ENCODE measurements at places on chromosomes 4 and X. TPM values are rescaled to one million over a fixed set of nuclear protein-coding genes. Genes with fewer than 3 reads are reported as not detected.

The GUCY2F gene
- total RNA-seq = under 0.01 TPM

The RHOXF2 gene
- total RNA-seq = not detected

The SERTM2 gene
- total RNA-seq = 0.16 TPM

The PAGE5 gene
- total RNA-seq = not detected

The RTL9 gene
- total RNA-seq = 0.16 TPM

The NRK gene
- 0.31 TPM for total RNA-seq

The IL1RAPL1 gene
- 17.0 TPM for total RNA-seq

The ALPK1 gene
- total RNA-seq = 7.3 TPM

The CDX4 gene
- total RNA-seq = not detected

The MUC7 gene
- total RNA-seq = not detected

The KCND1 gene
- total RNA-seq = 1.1 TPM

The ZAR1 gene
- not detected for total RNA-seq

The RPA4 gene
- total RNA-seq = 2.0 TPM

The MAGEA11 gene
- total RNA-seq = not detected

The CRMP1 gene
- 555 TPM for total RNA-seq

The DCAF12L2 gene
- total RNA-seq = 9.0 TPM

The ARHGAP10 gene
- 1.7 TPM for total RNA-seq

The KIAA1210 gene
- under 0.01 TPM for total RNA-seq

The TSC22D3 gene
- total RNA-seq = 39.6 TPM

The RASL11B gene
- total RNA-seq = 31.7 TPM

The STOX2 gene
- total RNA-seq = 42.3 TPM

The BTK gene
- 0.94 TPM for total RNA-seq

The HNRNPDL gene
- total RNA-seq = 347 TPM

The NSD2 gene
- 105 TPM for total RNA-seq

The FAT1 gene
- 28.4 TPM for total RNA-seq

The MAGEC1 gene
- not detected for total RNA-seq

The ZDHHC15 gene
- total RNA-seq = 13.6 TPM

The CENPVL2 gene
- total RNA-seq = 1.7 TPM

The CLDN34 gene
- total RNA-seq = 0.62 TPM

The ARMCX5 gene
- total RNA-seq = 42.6 TPM

The CXorf51B gene
- total RNA-seq = not detected

The CORIN gene
- total RNA-seq = 0.62 TPM

The CLNK gene
- not detected for total RNA-seq

The RAB33A gene
- 36.5 TPM for total RNA-seq
